ENCODE measurements at places on chromosomes 5 and 9.

GRCh38 chr9:89564346-89564878, 40.4 kb upstream of the GADD45G start:
- DNase-seq, result no peak

DNA sequence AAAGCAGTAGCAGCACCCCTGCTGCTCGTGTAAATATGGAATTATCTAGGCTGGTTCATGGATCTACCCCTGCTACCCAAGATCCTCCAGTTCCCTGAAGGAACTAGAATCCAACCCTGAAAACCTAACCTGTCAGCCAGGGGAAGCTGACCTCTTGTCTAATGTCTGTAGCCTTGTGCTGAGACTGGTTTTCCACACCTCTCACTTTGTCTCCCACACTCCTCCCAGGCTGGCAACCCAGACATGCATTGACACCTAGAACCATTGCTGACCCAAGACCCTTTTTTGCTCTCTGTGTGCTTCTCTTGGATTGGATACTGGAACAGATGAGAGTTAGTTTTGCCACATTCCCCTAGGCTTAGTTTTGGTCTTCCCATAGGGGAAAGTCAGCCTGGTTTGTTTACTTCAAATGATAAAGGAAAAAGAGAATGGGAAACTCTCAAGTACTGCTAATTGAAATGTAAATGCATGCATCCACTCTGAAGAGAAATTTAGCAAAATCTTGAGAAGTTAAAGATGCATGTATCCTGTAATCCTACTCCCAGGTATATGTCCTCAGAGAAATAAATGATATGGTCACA, 36.6 kb upstream of the NR4A3 start:
- DNase-seq, result no peak

DNA sequence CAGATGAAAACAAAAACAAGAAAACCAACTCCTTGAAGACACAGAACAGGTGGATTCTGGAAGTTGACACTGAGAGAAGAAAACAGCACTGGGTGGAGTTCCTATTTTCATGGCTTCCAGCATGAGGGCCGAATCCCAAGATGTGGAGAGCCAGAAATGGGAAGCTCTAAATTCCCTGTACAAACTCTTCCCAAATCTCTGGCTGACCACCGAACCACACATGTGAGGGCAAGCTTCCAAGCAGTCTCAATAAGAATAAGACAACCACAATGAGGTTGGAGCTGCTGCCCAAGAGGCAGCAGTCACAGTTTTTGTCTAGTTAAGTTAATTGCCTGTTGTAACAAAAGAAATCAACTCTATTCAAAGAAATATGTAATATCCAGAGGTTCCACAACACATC, 339.3 kb upstream of the SLC30A5 start:
- no peak for DNase-seq

DNA sequence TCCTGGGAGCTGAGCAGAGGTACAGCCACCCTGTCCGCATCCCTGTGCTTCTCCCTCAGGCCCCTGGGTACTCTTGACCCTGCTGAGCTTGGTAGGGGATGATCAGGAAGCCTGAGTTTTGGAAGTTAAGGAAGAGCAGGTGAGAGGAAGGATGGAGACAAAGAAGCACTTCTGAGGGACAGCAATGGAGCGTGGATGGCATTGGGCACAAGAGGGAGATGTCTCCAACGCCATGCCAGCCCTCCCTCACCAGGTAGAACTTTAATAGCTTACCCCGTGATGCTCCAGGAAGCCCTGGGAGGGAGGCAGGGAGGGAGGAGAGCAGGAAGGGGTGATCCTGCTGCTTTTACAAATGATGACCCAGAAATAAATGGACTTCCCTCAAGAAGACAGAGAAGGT, 29.9 kb upstream of the SMU1 start:
- no peak for DNase-seq

- DNase-seq, result no peak
Measured at GRCh38 chr9:29183971-29184370, 1610.7 kb upstream of the C9orf72 start.

GRCh38 chr5:89187883-89188465, 305.0 kb upstream of the MEF2C start:
- no peak for DNase-seq

DNA sequence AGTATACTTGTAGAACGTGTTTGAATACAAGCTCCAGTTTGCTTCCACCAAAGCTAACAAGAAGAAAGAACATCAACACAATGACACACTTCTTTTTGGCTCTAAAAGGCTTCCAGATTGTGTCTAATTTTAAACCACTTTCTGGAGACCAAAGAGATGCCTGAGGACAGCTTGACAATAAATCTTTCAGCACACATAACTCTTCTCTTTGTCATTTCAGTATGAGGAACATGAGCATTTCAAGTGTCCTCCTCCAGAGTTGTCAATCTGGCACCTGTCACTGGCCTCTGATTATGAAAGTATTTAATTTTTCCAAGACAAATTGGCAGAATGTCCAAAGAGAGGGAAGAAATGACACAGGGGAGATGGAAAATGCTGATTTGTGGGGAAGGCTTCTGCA, 79.0 kb upstream of the TLR4 start:
- DNase-seq, result no peak

DNA sequence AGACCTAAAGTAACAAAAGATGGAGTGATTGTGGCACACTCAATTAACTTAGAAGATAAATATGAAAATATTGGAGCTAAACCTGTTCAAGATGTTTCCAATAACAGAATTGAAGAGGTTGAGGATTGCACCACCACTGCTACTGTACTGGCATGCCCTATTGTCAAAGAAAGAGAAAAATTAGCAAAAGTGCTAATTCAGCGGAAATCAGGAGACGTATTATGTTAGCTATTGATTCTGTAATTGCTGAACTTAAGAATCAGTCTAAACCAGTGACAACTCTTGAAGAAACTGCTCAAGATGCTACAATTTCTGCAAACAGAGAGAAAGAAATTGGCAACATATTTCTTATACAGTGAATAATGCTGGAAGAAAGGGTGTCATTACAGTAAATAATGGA, 754.4 kb downstream of the CDH18 start:
- DNase-seq, result no peak

GRCh38 chr9:84670138-84671041, 861 bp downstream of the NTRK2 start:
- DNase-seq, result no peak
